ENCODE measurements at places on chromosomes 16 and 17. TPM values are rescaled to one million over a fixed set of nuclear protein-coding genes. Genes with fewer than 3 reads are reported as not detected.

DNA sequence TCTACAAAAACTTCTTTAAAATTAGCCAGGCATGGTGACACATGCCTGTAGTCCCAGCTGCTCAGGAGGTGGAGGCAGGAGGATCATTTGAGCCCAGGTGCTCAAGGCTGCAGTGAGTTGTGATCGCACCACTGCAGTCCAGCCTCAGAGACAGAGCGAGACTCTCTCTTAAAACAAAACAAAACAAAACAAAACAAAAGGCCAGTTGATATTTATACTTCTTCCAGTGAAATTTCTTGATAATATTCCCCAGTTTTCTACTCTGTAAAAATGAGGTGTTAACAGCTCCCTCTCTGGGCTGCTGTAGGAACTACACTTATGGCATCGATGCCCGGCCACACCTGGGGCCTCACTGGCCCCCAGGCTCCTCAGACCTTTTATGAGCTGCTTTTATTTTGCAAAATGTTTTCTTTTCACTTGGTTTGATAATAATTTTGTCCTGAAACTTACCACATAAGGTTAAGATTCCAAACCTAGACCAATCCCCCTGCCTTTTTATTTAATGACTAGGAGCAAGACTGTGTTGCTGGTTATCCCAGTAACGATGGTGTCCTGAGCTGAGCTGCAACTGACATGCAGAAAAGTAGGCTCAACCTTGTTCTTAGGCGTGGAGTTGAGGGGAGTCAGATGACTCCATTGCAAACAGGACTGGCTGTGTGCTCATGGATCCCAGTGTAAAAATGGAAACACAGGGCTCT lies 17.6 kb downstream of the MAPK8IP3 start:
- no peaks in the 10 kb centered on the region for H3K36me3 ChIP-seq
- no peaks in the 10 kb centered on the region for H3K27me3 ChIP-seq
- no peak for DNase-seq
- no peak overlapping the region for H3K4me3 ChIP-seq

- no peak for DNase-seq
- H3K27ac ChIP-seq, result no peak overlapping the region
- no peaks in the 10 kb centered on the region for H3K27me3 ChIP-seq
- H3K36me3 ChIP-seq, result peaks cover 11% of the 10 kb centered on the region
Observed at GRCh38 chr16:89300311-89300975, 82.9 kb downstream of the ZNF778 start.

DNA sequence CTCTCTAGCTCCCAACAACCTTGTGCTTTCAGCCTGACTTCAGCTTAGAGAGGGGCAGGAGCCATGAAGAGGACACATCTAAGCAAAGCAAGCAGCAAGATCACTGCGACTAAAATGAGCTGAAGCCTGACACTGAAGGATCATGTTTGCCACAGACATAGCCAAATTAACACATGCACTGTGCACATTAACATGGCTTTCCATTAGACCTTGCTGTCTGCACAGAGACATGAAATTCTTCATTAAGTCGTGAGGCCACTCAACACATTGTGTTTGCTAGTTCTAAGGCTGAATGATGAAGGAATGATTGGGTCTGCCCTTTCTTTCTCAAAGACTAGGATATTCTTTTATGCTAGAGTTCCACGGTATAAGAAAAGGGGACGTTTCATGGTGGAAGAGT lies 558.3 kb upstream of the PSMD7 start:
- no peak overlapping the region for H3K4me3 ChIP-seq
- H3K27me3 ChIP-seq, result no peaks in the 10 kb centered on the region
- H3K4me1 ChIP-seq, result no peaks in the 10 kb centered on the region
- H3K36me3 ChIP-seq, result no peaks in the 10 kb centered on the region
- no peak for DNase-seq

- H3K27me3 ChIP-seq, result peaks cover 2% of the 10 kb centered on the region
- no peaks in the 10 kb centered on the region for H3K36me3 ChIP-seq
- no peak overlapping the region for H3K4me3 ChIP-seq
- no peaks in the 10 kb centered on the region for H3K4me1 ChIP-seq
Observed at GRCh38 chr17:3980381-3981014, 16.3 kb upstream of the ATP2A3 start.

- H3K36me3 ChIP-seq, result peaks cover 1% of the 10 kb centered on the region
- H3K27me3 ChIP-seq, result no peaks in the 10 kb centered on the region
- no peak overlapping the region for H3K27ac ChIP-seq
- H3K4me1 ChIP-seq, result no peaks in the 10 kb centered on the region
- no peak overlapping the region for H3K4me3 ChIP-seq
Observed at GRCh38 chr16:4702466-4702808, 9.1 kb downstream of the NUDT16L1 start.

- peaks cover 24% of the 10 kb centered on the region for H3K4me1 ChIP-seq
- H3K27ac ChIP-seq, result peak overlapping the region; percentile 41
- DNase-seq, result peak; percentile 86
- H3K27me3 ChIP-seq, result no peaks in the 10 kb centered on the region
- H3K36me3 ChIP-seq, result no peaks in the 10 kb centered on the region
Observed at GRCh38 chr17:27888945-27889344, 4.2 kb downstream of the LYRM9 start.

GRCh38 chr17:1997927-1998742 lies 27.0 kb downstream of the RTN4RL1 start:
- H3K27ac ChIP-seq, result no peak overlapping the region
- H3K36me3 ChIP-seq, result no peaks in the 10 kb centered on the region
- H3K4me1 ChIP-seq, result peaks cover 9% of the 10 kb centered on the region
- DNase-seq, result no peak

PLLP gene
- 2.8 TPM for total RNA-seq

HSPB9 gene
- total RNA-seq, result not detected
